Fibroblast of gingiva (primary cell): ENCODE measurements at places on chromosomes 16 and 17.

GRCh38 chr16:57049678-57050077 is 42.7 kb upstream of the CPNE2 start:
- DNase-seq = no peak

DNA sequence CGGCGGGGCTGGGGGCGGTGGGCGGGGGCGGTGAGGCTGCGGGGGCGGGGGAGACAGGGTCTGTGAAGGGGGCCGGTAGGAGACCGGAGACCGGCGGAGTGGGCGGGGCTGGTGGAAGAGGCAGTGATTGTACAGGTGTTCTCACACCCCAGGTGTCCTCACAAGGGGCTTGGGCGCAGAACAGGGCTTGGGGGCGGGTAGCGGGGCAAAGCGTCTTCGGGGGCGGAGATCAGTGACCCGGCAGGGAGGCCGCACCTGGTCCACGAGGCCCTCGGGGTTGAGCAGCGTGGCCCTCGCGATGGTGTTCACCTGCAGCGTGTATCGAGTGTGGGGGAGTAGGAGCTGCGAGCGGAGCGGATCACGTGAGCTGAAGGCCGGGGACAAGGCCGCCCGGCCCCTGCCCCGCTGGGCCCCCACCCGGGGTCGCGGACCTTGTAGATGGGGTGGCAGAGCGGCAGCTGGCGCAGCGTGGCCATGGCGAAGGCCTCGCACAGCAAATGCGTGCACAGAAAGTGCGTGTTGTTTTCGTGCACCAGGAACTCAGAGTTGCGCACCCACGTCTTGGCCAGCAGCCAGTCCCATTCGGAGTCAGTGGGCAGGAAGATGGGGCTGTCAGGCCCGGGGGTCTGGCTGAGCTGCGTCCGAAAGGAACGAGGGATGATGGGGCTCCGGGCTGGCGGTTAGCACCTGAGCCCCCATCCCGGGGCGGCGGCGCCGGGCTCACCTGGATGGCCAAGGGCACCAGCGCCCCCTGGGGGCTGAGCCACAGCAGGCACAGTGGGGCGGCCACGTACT is 8.5 kb downstream of the ALOXE3 start:
- no peak for DNase-seq

GRCh38 chr17:37648555-37648954 is 5.3 kb upstream of the DDX52 start:
- DNase-seq = peak; percentile 31

DNA sequence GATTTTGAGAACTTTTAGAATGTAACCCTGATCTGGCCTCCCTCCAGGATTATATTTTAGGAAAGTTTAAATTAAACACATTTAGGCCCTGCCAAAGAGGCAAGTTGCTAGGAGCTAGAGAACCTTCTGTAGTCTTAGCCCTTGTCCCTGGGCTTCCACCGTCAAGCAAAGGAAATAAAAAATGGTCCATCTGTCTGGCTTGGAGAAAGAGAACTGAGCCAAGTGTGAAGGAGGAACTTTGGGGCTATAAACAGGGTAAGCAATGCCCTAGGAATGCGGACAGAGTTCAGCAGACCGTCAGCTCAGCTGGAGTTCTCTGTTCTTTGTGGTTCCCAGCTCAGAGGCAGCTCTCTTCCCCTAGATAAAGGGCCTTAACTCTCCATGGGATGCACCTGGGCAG is 29.6 kb downstream of the RCVRN start:
- no peak for DNase-seq

GRCh38 chr16:68233835-68234187 is 2.1 kb downstream of the ESRP2 start:
- DNase-seq = no peak

DNA sequence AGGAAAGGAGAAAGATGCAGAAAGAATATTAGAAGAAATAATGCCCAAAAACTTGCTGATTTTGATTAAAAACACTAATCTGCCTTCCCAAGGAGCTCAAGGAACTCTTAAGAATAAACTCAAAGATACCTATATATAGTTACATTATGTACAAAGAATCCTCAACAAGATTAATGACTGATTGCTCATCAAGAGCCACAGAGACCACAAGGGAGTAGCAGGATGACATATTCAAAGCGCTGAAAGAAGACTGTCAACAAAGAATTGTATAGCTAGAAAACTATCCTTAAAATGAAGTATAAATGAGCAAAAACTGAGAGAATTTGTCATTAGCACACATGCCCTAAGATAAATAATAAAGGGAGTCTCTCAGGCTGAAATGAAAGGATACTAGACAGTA is 6.2 kb downstream of the LPCAT2 start:
- DNase-seq = no peak

DNA sequence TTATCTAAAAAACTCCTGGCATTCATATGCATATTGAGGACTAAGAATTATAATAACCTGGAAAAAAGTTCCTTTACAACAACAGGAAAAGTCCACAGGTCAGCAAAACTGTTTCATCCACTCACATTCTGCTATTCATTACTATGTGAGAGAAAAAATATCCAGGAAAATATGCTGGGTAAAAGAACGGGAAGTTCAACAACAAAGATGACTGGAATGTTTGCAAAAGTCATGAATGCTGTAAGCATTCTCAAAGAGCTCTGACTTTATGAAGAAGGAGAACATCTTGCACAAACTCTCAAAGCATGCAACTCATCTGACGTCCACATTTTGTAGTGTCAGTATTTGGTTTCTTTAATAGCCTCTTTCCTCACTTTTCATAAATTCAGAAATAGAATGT is 56.9 kb upstream of the ALDH3A1 start:
- peak; percentile 79 for DNase-seq
